ENCODE measurements at places on chromosomes 6 and 20. TPM values are rescaled to one million over a fixed set of nuclear protein-coding genes. Genes with fewer than 3 reads are reported as not detected.
A peak's percentile ranks its signal among the peaks of the same experiment; 100 is the strongest.

- no peak for DNase-seq
Observed at GRCh38 chr6:78909391-78909790, 42.0 kb downstream of the IRAK1BP1 start.

GRCh38 chr6:129453073-129453472, 256.9 kb downstream of the ARHGAP18 start:
- no peak for DNase-seq

Gene CGA
- not detected for total RNA-seq

DNA sequence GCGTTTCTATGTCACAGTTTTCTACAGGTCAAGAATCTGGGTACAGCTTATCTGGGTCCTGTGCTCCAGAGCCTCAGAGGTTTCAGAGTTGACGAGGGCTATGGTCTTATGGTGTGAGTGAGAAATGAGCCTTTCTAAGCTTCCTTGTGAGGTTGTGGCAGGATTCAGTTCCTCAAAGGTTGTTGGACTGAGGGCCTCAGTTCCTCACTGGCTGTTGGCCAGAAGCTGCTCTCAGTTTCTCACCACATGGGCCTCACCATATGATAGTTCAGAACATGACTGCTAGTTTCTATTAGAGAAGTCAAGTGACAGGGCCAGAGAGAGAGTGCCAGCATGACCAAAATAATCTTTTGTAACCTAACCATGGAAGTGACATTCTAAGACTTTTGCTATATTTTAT, 96.1 kb downstream of the NUS1 start:
- no peak for DNase-seq

GRCh38 chr6:72703093-72703492, 81.2 kb downstream of the KCNQ5 start:
- DNase-seq, result no peak

Gene SFTA2
- total RNA-seq, result not detected

DNA sequence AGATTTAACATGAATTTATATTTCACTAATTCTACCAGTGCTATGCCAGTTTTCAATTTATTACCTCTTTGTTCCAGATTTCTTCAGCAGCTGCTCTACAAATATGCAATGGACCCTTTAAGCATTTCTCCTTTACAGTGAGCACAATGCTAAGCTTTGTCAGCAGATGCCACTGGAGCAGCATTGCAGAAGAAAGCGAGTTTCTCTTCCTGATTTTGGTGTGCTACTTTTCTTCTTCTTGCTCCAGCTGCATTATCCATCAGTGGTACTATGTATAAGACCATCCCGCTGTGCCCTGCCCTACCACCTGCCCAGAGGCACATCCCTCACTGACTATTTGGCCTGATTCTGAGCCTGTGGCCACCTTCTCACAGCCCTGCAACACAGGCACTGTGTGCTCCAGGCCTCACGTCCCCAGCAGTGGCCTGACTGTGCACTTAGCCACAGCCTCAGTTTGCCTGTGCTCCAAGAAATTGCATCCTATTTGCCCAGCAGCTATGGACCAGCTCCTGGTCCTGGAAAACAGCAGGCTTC, 84.1 kb downstream of the TNFAIP3 start:
- DNase-seq, result no peak

DNA sequence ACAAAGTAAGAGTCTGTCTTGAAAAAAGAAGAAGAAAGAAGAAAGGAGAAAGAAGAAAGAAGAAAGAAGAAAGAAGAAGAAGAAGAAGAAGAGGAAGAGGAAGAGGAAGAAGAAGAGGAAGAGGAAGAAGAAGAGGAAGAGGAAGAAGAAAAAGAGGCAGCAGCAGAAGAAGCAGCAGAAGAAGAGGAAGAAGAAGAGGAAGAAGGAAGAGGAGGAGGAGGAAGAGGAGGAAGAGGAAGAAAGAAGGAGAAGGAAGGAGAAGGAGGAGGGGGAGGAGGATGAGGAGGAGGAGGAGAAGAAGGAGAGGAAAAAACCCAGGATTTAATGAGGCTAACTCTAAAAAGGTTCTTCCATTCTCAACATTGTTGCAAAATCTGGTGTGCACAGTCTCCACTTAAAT, 95.4 kb upstream of the PDE10A start:
- no peak for DNase-seq

Gene RREB1
- 7.0 TPM for total RNA-seq

Gene CTAGE9
- total RNA-seq, result not detected

Gene CDSN
- not detected for total RNA-seq

DNA sequence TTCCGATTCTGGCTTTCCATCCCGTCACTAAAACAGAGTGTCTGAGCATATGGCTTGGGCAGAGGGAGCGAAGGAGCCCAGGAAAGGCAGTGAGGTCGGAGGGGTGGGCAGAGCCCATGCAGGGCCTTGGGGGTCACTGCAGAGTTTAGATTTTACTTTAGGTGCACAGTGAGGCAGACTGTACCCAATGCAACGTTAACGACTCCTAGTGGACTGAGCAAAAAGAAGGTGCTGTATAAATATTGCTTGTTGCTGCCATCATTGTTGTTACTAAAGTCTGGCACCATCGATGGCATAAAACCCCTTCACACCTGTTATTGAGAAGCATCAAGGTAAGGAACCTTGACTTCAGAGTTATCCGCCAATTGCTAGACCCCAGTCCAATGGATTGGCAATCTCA, 119.0 kb downstream of the EYA2 start:
- DNase-seq, result no peak

DNA sequence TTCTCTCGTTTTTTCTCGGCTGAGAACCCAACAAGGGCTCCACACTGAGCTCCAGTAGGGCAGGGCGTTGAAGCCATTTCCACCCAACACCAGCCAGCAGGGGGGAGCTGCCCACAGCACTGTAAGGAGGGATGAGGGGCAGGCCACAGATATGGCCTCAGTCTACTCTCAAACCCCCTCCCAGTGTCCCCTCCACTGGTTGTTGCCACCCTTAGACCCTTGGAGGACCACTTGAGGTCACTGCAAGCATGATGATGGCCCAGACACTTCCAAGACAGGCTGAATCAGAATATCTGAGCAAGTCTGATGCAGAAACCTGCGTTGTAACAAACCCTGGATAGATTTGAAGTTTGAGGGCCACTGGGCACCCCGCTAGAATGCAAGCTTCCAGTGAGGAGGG, 217.0 kb upstream of the CST7 start:
- no peak for DNase-seq

Gene OPN5
- total RNA-seq, result 0.06 TPM

DNA sequence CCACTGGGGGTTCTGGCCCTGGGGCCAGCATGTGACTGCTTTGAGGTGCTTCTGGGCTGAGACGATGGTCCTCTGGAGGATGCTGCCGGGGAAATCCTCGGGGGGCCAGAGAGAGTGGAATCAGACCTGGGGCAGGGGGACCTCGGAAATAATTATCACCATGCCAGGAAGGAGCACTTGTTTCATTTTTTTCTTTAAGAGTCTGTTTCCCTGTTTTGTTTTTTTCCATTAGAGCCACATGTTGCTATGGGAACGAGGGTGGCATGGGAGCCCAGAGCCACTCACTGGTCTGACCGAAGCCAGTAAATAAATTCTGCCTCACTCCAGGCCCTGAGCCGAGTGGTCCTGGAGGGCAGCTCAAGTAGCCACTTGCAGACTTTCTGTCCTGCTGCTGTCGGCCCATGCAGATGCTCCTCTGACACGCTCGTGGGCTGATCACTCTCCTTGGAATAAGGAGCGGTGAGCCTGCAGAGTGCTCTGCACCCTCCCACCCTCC, 365.1 kb downstream of the ZFAND3 start:
- no peak for DNase-seq

Gene KPNA5
- 10.5 TPM for total RNA-seq

- DNase-seq, result no peak
Observed at GRCh38 chr6:128063850-128064539, 163.1 kb upstream of the THEMIS start.

- no peak for DNase-seq
Observed at GRCh38 chr6:110033749-110034666, 55.9 kb downstream of the GPR6 start.

GRCh38 chr6:159761129-159761872, 544 bp upstream of the ACAT2 start:
- peak; percentile 51 for DNase-seq

GRCh38 chr6:95574811-95575210, 2.5 kb upstream of the MANEA start:
- no peak for DNase-seq

GRCh38 chr6:168865-169455, 123.3 kb upstream of the DUSP22 start:
- no peak for DNase-seq

Gene BTN1A1
- not detected for total RNA-seq

- no peak for DNase-seq
Observed at GRCh38 chr6:53647462-53648094, 18.0 kb downstream of the KLHL31 start.

DNA sequence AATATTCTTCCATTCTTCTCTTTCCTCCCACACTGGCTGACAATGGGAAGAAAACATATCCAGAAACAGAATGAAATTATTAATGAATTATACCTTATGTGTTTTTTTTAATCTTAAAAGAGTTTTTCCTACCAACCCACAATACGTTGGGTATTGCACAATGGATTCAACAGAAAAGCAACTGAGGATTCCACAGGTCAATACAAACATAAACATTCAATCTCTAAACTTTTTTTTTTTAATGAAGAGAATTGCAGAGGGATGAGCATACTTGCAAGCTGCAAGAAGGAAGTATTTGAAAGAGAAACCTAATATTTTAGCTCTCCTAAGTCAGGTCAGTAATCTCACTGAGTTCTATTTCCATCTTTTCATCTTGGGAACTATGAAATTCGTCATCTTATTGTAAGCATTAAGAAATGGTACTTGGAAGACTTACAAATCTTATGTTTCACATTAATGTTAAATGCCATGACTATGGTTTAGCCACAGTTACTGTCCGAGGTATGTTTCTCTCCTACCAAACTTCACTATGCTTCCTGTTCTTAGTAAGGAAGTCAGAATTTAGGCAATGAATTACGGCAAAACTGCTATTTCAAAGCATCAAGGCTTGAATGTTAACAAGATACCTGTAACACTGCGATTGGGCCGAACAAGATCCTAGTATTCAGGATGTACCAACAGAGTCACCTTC, 100.8 kb downstream of the HIVEP2 start:
- no peak for DNase-seq

GRCh38 chr20:21272679-21273078, 30.5 kb upstream of the XRN2 start:
- DNase-seq, result no peak

DNA sequence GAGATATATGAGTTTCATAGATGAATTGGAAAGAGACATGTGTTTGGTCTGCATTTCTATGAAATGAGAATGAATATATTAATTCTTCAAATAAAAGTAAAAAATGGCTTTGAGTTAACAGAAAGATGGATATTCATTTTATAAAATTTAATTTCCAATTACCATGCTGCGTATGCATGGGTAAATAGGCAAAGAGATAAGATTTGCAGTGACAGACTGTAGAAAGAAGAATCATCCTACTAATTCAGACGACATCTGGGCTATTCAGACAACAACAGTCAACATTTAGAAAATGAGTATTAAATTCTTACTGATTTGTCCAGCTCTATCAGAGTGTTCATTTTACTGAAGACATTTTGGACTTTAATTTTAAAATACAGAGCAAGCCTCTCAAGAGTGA, 602.2 kb upstream of the NRSN1 start:
- no peak for DNase-seq

DNA sequence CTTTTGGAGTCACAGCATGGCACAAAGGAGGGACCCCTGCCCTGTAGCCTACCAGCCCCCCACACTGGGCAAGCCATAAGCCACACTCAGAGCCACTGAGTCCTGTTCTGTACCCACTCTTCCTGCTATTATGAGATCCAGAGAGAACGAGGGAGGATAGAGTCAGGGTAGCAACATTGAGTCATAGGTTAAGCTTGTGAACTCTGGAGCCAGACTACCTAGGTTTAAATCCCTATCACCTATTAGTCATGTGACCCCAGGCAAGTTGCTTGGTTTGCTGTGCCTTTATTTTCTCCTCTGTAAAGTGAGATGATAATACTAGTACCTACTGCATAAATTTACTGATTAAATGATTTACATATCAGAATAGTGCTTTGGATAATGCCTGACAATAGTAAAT, 540 bp downstream of the CNBD2 start:
- no peak for DNase-seq

DNA sequence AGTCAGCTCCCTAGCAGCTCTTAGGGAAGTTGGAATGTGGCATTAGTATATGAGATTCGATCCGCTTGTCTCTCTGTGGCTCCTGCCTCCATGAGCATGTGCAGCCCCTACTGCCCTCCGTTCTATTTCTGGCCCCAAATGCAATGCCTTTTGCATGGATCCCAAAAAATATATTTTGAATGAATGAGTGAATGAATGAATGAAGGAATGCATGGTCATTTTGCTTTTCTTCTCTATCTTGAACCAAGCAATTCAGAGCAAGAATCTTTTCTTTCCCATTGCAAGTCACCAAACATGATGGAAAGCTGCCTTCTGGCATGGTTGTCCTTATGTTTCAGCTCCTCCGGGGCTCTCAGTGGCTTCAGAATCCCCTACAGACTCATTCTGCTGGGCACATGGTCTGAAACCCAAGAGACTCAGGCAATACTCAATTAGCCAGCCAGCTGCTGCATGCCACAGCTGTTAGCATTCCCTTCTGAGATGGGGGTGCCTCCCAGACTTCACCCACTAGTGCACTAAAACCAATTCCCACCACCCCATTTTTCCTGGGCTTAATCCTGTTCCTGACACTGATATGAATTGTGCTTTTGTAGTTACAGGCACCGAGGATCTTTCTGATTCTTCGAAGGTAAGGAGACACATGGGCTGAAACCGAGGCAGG, 2.6 kb upstream of the IYD start:
- no peak for DNase-seq

- peak; percentile 7 for DNase-seq
Observed at GRCh38 chr6:165961233-165961632, 206.4 kb downstream of the TBXT start.

Gene GABRR1
- total RNA-seq, result not detected

DNA sequence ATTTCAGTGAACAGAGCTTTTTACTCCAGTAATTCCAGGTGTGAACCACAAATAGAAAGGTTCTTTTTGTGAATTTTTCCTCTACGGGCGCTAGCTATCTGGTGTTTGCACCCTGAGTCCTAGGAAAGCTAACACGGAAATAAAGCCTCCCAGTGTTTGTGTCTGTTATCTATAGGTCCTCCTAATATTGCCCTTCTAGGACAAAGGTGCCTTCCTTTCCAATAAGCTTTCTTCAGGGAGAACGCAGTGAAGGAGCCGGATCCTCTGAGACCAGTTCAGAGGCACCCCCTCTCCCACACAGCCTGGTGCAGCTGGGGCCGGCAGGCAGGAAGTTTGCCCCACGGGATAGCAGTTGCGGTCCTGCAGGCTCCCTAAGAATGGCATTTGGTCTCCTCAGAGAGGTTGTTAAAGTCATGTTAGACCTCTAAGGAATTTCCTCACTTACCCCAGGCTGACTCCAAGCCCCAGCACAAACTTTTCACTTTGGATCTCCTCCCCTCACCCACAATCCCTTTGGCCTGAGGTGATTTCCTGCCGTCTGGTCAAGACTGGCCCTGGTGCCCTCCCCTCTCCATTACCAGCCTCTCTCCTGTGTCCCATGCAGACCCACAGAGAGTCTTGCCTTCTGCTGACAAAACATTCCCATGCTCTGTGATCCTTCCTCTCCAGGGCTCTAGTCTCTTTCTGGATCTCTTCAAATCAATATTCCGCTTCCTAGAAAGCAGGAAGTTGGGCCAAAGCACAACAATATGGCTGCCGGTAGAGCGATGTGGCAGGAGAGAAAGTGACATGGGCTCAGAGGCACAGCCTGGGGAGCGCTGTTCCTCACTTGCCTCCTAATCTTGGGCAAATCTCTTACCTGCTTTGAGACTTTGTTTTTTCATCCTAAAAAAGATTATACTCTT, 126.0 kb downstream of the MOXD1 start:
- DNase-seq, result no peak

All from Daoy (cell line).